Activated CD4-positive, alpha-beta T cell treated with anti-CD3 and anti-CD28 coated beads for 1 hour (primary cell): ENCODE measurements at places on chromosomes 6 and 20.
A peak's percentile ranks its signal among the peaks of the same experiment; 100 is the strongest.

DNA sequence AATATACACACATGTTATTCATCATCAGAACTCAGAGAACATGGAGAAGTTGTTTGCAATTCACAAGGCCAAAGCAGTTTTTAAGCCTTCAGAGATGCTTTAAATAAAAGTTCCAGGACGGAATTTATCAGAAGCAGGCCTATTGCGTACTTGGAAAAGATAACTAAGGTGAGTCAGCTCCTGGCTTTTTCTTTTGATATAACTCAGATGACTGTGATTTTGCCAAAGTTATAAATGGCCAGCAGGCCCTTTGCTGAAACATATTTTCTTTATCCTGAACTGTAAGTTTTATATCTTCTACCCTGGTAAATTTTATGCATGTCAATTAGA lies 55.0 kb upstream of the PLCB1 start:
- no peak for DNase-seq

- DNase-seq = no peak
These were observed 616.9 kb upstream of the MAN1A1 start for GRCh38 chr6:119966484-119966883.

DNA sequence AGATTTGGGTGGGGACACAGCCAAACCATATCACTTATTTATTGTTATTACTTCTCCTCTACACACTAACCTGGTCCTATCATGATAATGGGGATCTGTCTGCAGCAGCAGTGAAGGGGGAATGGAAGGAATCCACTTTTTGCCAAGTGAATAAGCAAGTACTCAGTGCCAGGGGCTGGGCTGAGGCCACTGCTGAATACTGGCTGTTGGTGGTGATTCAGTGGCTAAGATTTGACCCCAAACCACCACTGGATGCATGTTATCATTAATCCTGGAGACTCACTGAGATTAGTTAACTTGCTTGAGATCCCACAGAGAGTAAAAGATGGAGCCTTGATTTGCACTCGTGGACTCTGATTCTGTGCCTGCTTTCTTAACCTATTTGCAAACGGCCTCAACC lies 127.7 kb downstream of the TSHZ2 start:
- no peak for DNase-seq

DNA sequence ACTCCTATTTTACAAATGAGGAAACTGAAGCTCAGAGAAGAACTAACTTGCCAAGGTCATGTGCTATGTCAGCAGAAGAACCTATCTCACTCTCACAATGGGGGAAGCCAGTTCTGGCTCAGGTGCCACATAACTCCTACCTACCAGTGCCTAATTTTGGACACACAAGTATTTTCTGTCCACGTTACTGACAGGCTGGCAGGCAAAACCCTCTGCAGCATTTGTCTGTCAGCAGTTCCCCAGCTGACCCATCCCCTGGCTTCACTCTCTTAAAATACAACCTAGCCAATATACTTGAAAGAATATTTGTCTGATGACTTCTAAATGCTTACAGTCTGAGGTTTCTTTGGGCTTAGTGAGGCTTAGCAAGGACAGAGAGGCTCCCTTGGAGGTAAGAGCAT lies 15.5 kb downstream of the GSS start:
- DNase-seq = no peak

GRCh38 chr6:96157018-96157565 lies 141.3 kb downstream of the FUT9 start:
- no peak for DNase-seq

DNA sequence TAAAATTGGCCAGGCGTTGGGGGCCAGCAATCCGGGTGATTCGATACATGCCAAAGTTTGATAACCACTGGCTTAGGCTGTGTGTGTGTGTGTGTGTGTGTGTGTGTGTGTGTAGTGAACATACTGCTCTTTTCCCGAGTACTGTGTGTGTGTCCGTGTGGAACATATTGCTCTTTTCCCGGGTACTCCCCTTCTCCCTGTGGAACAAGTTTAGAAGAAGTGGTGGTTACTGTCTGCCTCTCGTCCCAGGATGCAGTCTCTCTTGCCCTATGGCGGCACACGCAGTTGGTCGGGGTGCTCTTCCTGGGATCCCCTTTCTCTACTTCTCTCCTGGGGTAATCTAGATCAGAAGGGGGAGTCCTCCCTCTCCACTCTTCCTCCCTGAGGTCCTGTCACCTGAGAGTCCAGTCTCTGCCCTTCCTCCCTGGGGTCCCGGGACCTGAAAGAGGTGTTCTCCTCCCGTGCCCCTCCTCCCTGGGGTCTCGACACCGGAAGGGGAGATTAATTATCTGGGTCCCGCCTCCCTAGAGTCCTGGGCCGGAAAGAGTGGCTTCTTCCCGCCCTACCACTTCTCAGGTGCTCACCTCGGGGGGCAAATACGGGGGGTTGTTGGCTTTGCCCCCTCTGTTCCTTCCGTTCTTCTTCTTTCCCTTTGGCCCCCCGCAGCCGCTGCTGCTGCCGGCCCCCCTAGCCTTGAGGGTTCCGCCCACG lies 516 bp downstream of the GTPBP2 start:
- peak; percentile 39 for DNase-seq

DNA sequence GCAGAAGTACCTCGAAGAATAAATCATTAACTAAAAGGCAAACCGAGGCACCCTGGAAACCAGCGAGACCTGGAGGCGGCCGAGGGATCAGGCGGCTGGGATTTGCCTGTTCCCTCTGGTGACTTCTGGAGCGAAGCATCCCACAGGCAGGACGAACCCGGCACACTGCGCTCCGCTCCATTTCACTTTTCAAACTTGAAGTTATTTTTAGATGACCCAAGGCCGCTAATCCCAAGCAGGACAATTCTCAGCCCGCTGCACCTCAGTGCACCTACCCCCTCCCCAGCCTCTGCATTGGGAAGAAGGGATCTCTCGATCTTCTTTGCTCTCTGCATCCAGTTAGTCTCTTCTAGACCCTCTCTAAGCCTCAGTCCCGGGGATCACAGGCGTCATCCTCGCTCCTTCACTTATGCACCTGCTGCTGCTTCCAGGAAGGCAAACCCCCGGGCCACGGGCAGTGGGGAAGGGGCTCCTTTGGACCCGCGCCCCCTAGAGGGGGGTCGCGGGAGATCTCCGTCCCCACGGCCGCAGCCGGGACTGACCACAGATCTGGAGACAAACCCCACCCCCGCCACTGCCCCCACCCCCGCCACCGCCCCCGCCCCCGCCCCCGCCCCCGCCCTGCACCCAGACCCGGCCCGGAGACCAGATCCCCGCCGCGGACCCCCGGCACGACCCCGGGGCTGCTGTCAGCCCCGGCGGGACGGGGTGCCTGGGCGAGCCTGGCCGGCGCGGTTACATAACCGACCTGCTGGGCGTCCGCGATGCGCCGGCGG lies 636 bp downstream of the RCAN2 start:
- no peak for DNase-seq

DNA sequence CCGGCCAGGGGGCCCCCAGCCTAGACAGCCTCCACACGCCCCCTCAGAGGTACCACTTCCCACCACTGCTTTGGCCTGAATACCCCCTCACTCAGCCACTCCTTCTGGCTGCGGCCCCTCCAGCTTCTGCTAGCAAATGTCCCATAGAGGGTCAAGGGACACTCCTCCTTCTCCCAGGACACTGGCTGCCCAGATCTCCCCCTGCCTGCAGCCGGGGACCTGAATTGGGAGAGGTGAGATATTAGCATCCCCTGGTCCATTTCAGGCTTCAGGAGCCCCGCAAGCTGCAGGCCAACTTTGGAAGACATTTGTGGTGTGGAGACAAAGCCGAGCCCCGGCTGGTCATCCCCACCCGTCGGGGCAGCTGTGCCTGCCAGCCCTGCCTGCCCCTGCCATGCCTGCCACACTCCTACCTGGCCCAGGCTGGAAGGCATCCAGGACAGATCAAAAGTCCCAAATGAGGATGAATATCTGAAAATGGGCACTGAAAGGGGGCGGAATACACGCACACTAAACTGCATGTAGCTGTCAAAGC lies 32.5 kb upstream of the FOXC1 start:
- no peak for DNase-seq

DNA sequence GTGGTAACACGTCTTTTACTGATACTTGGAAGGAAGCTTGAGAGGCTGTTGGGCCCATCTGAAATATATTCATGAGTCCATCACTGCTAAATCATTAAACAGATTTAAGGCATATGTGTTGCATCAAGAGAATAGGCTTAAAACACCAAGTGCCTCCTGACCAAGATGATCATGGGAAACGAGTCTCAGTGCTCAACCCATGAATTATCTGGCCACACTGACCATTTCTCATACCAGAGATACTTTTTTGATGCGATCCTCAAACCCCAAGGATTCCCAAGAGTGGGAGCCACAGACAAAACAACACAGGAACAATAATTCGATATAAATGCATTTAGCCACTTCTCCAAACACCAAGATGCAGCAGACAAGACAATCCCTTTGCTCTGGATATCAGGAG lies 17.2 kb downstream of the HEY2 start:
- no peak for DNase-seq

GRCh38 chr20:4684837-4685413 lies 36.8 kb upstream of the PRND start:
- no peak for DNase-seq

- no peak for DNase-seq
These were observed 53.0 kb downstream of the HLA-A start for GRCh38 chr6:29995340-29995777.

DNA sequence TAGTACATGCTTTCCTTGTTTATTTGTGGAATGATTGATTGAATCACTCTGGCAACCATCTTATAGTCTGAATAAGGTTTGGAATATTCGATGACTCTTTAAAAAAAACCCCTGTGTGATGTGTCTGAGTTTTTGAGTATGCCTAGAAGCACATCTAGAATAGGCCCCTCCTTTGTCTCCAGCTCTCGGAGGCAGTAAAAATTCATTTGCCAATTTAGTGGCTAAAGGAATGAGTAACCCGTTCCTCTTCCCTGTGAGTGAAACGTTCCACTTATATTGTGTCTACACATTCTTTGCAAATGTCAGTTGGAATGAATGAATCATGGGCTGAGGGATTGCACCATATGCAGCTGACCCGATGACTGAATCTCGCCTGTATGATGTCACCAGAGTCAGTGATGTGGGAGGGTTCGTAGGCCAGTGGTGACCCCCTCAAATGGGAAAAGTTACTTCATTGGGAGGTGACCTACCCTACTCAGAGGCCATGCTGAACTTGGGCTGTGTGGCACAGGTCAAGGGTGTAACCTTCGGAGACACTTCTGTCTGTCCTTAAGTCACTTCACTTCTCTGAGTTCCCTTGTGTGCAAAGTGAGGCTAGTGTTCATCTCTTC lies 21.6 kb downstream of the MOCS3 start:
- DNase-seq = no peak

DNA sequence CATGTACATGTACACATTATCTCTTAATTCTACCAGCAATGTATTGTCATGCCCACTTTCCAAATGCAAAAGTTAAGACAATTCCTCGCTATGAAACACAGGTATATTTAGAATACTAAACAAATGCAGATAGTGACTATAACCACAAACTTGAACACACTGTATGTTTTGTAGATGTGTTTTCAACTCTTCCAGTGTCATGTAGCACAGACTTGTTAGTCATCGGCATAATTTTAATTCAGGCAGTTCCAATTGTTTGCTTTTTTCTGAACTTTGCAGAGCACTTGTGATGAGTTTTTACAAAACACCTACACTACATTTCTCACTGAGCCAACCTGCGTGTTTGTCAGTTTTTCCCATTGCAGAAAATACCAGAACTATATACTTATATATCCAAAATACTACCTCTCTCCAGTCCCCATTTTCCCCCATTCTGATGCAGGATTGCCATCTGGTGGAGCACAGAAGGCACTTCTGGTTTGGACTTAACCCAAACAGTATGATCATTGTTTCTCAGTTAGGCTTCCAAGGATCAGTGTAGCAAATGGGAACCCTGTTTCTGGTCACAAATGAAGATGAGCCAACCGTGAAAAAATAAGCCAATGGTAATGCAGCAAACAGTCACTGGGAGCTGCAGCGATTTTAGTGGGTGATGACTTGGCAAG lies 143.4 kb downstream of the ADGRB3 start:
- no peak for DNase-seq

DNA sequence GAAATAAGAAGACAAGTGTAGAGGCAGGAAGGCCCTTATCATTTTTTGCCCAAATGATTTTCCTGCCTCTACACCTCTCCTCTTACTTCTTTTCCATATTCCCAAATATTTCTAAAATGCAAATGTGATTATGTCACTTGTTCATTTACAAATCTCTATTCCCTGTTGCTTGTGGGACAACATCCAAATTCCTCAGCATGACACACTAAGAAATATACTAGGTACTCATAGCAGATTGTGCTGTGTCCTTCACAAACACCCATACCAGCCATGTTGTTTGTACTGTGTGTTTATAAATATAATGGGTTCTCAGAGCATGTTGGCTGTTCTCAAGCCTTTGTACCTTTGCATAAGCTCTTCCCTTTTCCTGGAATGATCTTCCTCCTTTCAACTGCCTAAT lies 17.7 kb upstream of the FYN start:
- no peak for DNase-seq

DNA sequence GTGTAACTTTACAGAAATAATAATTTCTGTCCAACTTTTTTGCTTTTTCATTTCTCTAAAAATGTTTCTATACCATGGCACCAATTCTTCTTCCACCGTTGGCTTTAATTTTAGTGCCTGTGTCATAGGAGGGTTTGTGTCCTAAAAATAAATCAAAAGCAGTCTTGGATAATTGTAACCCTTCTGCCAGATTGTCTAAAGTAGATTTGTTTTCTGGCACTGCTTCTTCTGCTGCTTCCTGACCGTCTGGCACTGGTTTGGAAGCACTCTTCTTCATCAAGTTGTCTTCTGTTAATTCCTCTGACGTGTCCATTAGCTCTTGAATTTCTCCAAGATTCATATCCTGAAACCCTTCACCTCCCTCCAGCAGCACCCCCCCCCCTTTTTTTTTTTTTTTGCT lies 33.1 kb downstream of the SCAF8 start:
- DNase-seq = no peak

GRCh38 chr6:3320238-3320811 lies 61.6 kb downstream of the PSMG4 start:
- no peak for DNase-seq

DNA sequence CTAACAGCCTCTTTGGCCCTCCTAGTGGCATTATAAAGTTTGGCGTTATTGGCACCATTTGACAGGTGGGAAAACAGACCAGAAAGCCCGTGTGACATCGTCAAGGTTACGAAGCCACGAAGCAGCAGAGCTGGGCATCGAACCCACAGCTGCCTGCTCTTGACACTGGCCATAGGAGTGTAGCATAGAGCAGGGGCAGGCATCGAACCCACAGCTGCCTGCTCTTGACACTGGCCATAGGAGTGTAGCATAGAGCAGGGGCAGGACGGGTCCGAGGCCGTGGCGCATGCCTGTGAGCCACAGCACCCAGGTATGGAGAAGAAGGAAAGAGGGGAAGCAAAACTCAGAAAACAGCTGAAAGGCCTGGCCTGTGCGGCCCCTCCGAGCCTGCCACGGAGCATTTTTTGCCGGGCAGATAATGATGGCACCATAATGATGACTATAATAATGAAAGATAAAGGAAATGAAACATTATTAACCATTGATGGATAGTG lies 33.1 kb downstream of the CDH4 start:
- no peak for DNase-seq

DNA sequence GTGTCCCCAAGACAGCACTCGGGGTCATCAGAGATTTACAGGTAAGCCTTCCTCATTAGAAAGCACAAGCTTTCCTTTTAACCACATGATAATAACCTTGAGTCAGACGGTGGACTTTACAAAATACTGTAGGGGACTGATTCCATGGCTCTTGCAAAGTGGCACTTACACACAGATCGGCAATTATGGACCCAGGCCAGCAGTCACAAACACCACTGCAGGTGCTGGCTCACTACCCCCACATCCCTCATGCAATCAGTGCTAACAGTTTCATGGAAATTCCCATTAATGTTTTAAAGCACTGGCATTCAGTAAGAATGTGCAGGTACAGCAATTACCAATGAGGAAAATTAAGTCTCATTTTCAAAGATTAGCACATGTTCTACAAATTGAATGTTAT lies 516.5 kb downstream of the PRKN start:
- no peak for DNase-seq
